Fibroblast of mammary gland (primary cell): ENCODE measurements at places on chromosomes 12 and 14.

DNA sequence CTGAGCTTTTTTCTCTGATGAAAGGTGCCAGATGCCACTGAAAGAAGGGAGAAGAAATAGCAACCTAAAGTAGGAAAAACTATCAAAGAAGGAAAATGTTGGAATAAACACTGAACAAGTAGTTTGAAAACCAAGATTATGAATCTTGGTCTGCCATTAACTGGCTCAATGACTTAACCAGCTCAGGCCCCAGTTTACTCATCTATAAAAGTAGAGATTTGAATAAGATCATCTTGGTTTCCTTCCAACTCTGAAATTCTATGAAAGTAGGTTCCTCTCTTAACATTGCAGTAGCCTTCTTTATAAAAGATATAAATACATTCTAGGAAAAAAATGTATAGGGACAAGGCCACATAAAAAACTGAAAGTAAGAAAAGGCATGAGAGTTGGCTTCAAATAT lies 16.1 kb upstream of the CCND2 start:
- DNase-seq, result no peak

DNA sequence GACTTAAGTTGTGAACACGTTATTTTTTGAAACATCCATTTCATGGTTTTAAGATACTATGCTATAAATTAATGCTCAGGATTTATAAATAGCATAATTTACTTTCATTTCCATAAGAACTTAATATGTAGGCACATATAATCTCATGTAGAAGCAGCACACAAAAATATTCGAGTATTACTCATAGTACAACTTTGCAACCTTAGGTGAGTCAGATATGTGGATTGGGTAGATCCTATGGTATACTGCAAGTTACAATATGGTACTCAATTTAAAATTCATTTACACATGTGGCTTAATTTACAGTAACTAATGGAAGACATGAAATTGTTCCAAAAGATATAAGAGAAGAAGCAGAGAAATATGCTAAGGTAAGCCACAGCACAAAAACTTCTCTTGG lies 26.0 kb downstream of the PSMA3 start:
- DNase-seq, result peak; percentile 31

DNA sequence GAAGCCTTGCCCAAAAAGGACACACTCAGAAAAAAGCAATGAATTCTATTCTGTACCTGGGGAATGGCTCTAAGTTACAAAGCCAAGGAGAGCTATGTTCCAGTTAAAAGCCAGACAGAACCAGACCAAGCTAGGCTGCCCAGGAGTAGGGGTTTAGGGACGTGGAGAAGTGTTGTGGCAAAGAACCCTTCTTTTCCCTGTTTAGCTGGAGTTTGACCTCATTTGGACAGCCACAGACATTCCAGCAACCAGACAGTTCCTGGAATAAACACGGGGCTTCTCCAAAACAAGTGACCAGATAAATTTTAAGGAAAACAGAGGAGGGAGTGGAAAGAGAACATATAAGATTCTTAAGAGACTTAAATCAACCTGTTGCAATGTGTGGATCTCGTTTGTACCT lies 62.3 kb downstream of the GCH1 start:
- DNase-seq, result peak; percentile 1

DNA sequence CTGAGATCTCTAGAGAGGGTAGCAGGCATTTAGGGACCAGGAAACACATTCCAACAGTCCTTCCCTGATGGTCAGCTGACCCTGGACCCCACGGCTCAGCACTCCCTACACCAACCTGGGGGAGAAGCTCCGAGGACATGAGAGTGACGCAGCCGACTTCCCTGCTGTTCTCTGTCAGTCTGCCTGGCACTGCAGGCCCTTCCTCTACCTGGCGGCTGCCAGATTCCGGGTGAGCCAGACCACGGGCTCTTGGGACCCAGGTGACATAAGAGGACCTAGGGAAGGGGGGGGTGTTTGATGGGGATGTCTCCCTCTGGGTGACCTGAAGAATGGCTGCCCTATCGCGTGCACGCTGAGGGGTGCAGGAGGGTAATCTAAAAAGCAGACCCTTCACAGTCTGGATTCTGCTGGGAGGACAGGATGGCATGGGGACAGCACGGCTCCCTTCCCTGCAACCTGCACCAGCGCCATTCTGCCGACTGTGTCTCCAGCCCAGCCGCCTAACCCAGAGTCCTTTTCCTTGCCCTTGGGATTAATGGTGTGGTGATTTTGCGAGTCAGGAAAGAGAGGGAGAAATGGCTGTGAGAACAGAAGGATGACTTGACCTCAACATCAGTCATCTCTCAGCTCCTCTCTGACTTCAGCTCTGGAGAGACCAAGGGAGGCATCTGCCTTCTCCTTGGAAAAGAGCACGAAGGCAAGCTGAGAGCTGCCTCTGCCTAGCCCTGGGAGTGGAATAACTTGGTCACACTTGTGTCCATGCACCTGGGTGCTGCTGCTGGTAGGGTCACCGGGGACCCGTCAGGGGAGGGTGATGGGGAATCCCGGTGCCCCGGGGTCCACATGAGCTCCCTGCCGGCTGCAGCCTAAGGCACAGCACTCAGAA lies 158.5 kb downstream of the CALM1 start:
- no peak for DNase-seq

GRCh38 chr12:117111386-117111785 lies 12.2 kb upstream of the TESC start:
- no peak for DNase-seq

DNA sequence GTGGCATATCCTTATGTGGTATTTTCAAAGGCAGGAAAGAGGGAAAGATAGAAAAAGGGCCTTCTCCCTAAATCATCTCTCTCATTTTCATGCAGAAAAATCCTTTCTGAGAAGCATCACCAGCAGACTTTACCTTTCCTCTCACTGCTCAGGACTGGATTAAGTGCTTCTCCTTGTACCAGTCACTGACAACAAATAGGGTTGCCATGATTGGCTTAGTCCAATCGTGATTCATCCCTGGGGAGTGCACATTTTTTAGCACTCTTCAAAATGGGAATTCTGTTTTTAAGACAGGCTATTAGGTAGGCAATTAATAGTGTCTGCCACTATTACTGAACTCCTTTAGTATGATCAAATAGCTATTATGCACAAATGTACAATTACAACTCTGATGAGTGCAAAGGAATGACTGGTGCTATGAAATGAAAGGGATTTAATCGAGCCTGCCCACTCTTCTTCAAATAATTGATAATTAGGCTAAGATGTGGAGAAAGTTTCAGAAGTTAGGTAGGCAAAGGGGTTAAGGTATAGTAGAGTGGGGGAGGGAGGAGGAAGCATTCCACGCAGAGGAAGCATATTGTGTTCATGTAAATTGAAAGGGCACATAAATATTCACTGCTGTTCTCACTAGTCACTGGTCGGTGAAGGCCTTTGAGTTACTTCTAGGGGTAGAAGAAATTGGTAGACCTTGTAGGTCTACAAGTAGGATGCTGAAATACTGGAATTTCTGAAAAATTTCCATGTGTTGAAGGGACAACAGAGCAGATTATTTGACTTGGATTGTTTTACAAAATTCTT lies 84.0 kb downstream of the MSRB3 start:
- DNase-seq, result peak; percentile 11
